ENCODE measurements at places on chromosomes 13 and 19.

DNA sequence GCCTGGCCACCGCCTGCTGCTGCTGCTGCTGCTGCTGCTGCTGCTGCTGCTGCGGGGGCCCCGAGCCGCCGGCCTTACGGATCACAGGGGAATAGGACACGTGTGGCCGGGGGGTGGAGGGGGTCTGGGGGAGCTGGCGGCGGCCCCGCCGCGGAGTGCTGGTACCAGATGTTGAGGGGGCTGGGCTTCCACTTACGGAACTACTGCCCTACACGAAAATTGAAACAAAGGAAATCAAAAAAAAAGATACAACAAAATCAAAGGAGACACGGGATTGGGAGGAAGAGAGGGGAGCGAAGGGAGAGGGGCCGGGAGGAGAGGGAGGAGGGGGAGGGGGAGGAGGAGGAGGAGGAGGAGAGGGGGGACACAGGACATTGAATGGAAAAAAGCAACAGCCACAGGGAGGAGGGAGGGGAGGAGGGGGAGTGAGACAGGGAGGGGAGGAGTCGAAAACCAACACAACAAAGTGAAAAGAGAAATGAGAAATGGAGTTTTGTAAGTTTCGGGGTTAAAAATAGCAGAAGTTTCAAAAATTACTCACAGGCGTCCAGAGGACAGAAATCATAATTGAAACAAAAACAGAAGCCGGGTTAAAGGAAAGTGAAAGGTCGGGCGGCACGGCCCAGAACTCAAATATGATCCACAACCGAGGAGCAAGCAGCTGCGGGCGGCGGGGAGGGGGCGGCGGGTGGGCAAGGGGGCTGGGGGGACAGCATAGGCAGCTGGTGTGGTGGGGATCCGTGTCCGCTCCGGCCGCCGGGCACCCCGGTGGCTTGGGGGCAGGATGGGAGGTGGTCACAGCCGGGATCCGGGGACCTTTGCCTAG is 57.8 kb downstream of the IER2 start:
- no peak for DNase-seq

GRCh38 chr19:19064811-19065745 is 1.3 kb downstream of the SLC25A42 start:
- DNase-seq, result peak; percentile 14

DNA sequence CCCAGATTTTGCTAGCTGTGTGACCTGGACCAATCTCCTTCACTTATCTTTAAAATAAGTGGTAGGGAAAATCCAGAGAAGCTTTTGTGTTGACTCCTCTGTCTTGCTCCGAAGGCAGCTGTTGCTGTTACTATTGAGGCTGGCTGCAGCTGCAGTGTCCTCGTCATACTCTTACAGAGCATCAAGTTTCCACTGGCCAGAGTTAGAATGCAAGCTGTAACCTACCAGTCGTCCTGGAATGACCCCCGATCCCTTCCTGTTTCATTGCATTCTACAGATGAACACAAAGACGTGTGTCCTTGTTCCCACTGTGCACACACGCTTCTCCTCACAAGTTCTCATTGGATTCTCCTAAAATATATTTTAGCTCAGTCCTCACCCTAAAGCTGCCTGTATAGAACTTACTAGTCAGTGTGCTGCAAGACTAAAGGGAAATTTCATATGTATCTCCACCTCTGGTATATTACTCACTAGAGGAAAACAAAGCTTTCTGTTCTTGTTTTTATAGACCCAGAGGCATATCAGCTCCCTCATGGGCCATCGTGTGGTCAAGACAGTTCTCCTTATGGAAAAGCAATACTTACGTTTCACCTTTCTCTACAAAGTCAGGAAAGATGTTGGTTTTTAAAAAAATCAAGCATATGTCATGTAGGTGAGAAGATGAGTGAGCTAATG is 589.8 kb downstream of the LMO7 start:
- no peak for DNase-seq

GRCh38 chr13:112686987-112687386 is 2.9 kb upstream of the ATP11A start:
- DNase-seq, result no peak

DNA sequence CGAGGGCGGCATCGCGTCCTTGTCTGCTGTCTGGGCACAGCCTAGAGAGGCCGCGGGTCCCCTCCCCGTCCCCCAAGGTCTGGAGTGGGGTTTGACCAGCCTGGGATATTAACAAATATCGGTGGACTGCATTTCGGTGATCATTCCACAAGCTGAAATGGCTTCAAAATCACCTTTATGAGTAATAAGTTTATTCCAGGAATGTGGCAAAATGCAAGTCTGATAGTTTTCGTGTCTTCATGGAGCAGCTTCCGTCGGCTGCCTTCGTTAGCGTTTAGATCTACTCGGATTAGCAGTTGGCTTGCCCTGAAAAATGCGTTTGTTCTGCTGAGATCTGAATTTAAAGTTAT is 1.1 kb upstream of the GJA3 start:
- no peak for DNase-seq

GRCh38 chr13:95335667-95336066 is 34.4 kb upstream of the ABCC4 start:
- no peak for DNase-seq

DNA sequence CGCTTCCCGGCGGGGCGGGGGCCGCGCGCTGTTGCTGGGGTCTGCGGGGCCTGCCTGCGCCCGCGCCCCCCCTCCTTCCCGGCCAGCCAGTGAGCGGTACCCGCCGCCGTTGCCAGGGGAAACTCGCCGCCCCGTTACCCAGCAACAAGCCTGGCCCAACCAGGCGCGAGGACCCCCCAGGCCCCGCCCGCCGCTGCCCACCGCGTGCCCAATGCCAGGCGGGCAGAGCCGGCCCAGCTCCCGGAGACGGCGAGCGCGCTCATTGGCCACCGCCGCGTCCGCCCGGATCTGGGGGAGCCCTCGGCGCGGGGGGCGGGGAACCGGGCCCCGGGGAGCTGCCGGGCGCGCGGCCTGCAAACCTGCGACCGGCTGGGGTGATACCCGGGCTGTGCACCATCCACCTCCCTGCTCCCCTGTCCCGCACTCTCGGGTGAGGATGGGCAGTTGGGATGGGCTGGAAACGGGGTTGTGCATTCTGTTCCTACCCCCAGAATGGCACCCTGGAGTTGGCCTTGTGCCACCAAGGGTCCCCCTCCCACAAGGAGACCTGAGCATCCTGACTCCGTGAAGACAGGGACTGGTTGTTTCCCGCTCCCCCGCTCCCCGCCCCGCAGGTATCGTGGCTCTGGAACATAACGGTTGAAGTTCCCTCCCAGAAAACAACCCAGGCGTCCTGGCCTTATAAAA is 8.8 kb upstream of the BBC3 start:
- DNase-seq, result no peak

Measured in activated CD8-positive, alpha-beta memory T cell treated with anti-CD3 and anti-CD28 coated beads for 48 hours (primary cell).